ENCODE measurements at places on chromosomes 11 and 22. TPM values are rescaled to one million over a fixed set of nuclear protein-coding genes. Genes with fewer than 3 reads are reported as not detected.
A peak's percentile ranks its signal among the peaks of the same experiment; 100 is the strongest.

DNA sequence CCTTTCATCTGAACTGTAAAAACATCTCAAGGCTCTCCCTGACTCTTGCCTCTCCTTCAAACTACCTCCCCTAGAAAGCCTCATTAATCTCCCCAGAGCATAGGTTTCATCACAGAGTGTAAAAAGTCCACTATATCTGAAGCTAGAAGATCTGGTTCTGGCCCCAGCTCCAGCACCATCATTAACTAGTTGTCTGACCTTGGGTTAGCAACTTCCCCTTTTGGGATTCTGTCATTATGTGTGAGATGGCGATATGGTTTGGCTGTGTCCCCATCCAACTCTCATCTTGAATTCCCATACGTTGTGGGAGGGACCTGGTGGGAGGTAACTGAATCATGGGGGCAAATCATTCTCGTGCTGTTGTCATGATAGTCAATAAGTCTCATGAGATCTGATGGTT, 97.3 kb downstream of the KCNC1 start:
- DNase-seq = no peak

GRCh38 chr22:19674129-19674928, 40.0 kb upstream of the SEPTIN5 start:
- DNase-seq = no peak

Gene MS4A3
- total RNA-seq = not detected

DNA sequence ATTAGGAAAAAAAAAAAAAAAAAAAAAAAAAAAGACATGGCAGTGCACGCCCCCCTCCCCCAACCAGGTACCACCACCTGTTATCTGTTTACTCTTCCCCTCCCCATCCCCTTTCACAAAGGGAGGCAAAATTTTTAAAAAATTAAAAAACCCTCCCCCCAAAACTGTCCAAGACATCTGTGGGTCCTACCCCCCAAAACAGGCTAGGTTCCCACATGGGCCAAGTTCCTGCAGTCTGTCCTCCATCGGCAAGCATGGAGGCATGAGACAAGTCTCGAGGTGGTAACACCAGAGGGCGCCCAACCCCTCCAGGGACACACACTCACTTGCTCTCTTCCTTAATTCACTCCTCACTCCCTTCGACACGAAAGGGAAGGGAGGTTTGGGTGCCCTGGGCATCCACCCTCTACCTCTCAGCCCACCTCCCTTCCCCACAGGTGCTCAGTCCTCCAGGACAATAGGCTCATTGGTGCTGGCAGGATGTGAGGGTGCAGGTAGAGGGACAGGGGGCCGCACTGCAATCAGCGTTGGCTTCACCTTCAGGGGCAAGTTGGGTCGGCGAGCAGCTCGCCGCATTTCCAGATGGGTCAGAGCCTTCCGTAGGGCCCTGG, 2.2 kb upstream of the TUT1 start:
- DNase-seq = no peak

Gene CREB3L1
- 8.7 TPM for total RNA-seq

DNA sequence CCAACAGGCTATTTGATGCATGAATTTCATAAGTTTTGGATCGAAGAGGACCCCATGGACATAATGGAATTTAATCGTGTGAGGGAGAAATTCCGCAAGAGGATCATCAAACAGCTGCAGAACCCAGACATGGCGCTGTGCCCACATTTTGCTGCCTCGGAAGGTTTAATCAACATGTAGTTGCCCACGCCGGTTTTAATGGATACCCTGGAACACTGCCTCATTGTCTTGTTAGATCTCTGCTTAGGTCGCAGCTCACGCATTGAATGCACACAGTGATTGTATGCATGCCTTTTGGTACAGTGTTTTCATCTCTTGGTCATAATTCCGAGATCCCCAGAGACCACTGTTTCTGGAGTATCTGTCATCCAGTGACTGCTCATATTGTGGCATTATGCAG, 46.8 kb downstream of the SLN start:
- DNase-seq = peak; percentile 45

Gene CASP12
- 1.2 TPM for total RNA-seq

DNA sequence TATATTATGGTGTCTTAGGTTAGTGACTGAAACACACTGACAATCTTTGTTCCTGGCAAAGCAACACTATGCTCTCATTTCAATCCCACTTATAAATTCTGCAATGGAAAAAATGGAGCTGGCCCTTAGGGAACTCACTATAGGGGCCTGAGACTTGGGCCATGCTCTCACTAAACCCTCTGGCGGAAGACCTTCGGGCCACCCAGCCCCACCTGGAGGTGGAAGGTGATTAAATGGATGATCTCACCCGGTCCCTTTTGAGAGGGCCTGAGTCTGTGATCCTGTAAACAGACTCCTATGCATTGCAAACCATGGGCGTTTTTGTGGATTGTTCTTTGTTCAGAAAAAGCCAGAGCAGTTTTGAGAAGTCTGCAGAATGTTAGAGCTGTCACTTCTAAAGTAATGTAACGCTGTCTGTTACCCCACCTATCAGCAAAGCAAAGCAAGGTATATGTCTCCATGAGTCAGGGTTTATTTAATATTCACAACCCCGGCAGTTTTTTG, 17.0 kb upstream of the CDON start:
- DNase-seq = no peak

GRCh38 chr11:11173316-11174025, 179.6 kb downstream of the CSNK2A3 start:
- DNase-seq = peak; percentile 70

Gene CAPN5
- 11.3 TPM for total RNA-seq

Gene CBLIF
- not detected for total RNA-seq

DNA sequence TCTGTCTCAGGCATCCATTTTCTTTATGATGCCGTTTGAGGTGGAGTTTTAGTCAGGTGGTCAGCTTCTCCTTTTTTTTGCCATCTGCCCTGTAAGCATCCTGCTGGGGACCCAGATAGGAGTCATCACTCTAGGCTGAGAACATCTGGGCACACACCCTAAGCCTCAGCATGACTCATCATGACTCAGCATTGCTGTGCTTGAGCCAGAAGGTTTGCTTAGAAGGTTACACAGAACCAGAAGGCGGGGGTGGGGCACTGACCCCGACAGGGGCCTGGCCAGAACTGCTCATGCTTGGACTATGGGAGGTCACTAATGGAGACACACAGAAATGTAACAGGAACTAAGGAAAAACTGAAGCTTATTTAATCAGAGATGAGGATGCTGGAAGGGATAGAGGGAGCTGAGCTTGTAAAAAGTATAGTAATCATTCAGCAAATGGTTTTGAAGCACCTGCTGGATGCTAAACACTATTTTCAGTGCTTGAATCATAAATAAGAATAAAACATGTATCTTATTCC, 10.9 kb upstream of the HBE1 start:
- no peak for DNase-seq

DNA sequence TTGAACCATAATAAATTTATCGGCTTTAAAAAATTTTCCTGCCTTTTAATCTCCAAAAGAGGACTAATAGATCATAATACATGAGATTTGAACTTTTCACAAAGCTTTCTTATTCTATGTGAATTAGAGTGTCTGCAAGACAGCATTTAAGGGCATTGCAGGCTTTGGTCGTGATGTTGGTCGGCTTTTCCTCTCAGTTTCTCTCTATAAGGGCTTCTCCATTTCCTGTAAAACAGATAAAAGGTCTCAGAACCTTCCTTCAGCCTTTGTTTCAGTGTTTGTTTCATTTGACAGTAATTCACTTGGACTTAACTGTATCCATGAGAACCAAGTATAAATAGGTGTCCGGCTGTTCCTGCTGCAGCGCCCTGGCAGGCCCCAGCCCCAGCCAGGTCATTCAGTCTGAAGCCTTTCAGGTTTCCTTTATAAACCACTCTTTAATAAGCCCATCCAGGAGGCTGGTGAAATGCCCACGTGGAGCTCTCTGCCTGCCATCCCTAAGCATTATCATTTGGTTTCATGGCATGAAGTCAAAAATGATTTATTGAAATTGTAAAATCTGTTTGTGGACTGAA, 37.2 kb upstream of the ADSL start:
- no peak for DNase-seq

Measured in esophagus muscularis mucosa (tissue), 4 donors.